Endothelial cell of umbilical vein (primary cell): ENCODE measurements at places on chromosomes 3 and 15. TPM values are rescaled to one million over a fixed set of nuclear protein-coding genes. Genes with fewer than 3 reads are reported as not detected.
A peak's percentile ranks its signal among the peaks of the same experiment; 100 is the strongest.

The SLC28A1 gene
- not detected in 2 replicates for total RNA-seq

The PHLDB2 gene
- total RNA-seq = 72.0 and 104 TPM in 2 replicates

The AMOTL2 gene
- total RNA-seq = 145 and 167 TPM in 2 replicates

The GP5 gene
- 0.11 TPM in 1 of 2 replicates, not detected in the other for total RNA-seq

The HCLS1 gene
- 63.5 and 68.5 TPM in 2 replicates for total RNA-seq

The MRPL47 gene
- total RNA-seq = 47.0 and 51.2 TPM in 2 replicates

The DPPA4 gene
- total RNA-seq = not detected in 2 replicates

The GLDN gene
- total RNA-seq = not detected in 2 replicates

GRCh38 chr3:45106874-45107273 lies 39.3 kb downstream of the CDCP1 start:
- no peak for DNase-seq

DNA sequence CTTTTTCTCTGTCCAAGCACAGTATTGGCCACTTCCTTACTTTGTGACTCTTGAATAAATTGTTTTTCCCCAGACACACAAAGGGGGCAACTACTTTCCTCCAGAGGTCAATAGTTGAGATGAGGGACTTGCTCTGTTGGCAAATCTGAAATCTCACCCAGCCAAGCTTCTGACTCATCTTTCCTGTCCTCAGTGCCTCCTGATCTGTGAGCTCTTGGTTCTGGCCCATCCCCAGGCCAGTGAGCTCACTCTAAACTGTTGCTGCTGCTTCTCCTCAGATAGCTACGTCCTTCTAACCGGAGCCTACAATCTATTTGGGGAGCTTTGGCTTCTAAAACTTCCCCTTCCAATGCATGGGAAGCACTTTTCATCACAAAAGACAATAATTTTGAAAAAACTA lies 50.0 kb upstream of the NMD3 start:
- DNase-seq = peak; percentile 84

GRCh38 chr3:48990636-48991469 lies 812 bp downstream of the P4HTM start:
- peak; percentile 52 for DNase-seq

- DNase-seq = no peak
Observed at GRCh38 chr3:18207226-18207625, 217.9 kb downstream of the SATB1 start.

DNA sequence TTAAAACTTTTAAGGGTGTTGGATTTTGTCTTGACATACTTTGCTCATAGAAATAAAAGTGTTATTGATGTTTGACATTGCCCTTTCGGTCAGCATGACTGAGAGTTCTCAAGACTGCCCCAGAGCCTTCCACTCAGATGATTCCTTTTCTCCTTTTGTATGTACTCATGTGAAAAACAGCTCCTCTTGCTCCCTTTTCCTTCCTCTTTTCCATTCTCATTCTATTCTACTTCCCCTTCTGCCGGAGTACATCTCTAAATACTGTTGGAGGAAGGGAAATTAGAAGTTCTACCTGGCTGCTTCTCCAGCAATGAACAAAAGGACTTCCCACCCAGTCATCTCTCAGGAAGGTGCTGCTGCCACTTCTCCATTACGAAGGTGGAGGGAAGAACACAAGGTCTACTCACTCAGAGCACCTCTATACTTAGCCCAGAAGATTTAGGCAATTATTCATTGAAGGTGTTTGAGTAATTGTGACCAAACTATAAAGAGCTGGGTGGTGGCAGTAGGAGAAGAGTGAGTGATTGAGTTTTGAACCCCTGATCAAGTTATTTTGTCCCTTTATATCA lies 163.8 kb upstream of the MBNL1 start:
- DNase-seq = no peak

DNA sequence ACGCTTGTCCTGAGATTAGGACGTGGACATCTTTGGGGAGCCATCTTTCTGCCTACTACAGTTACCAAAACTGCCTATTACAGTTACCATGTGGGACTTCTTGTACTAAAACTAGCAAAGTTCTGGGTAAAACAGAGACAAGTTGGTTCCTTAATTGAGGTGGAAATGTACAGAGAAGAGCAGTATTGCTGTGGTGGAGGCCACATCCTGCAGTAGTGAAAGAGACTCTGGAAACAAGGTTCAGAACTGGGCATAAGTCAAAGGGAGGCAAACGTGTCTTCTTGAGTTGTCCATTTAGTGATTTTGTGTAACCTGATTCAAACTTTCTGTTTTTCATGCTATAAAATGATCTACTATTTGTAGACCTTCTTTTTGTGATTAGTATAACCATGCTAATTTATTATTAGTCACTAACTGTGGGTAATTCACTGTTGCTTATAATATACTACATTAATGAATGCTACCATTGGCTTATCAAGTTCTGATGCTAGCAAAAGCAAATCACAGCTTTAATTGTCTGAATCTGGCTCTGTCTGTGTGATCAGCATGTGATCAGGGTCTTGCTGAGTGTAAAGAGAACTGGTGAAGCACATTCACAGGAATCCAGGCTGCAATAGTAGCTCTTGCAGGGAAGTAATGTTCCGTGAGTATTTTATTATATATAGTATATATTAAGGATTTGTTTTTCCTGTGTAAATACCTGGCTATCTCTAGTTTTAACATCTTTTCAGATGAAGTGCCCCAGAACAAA lies 207.9 kb upstream of the GAP43 start:
- no peak for DNase-seq

DNA sequence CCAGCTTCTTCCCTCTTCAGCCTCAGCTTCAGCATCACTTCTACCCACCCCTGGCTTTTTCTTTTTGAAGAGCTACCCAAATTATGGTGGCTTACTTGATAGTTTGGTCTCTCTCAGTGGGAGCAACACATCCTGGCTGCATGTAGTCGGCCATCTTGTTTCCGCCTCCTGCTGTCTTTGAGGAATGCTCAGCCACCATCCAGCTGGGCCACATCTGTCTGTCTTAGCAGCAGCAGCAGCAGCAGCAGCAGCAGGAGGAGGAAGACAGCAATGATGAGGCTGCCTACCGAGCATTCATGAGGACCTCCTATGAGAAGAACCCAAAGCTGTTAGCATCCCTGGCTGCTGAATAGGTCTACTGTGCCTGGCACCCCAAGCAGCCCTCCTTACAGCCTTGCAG lies 19.7 kb downstream of the IL16 start:
- no peak for DNase-seq

DNA sequence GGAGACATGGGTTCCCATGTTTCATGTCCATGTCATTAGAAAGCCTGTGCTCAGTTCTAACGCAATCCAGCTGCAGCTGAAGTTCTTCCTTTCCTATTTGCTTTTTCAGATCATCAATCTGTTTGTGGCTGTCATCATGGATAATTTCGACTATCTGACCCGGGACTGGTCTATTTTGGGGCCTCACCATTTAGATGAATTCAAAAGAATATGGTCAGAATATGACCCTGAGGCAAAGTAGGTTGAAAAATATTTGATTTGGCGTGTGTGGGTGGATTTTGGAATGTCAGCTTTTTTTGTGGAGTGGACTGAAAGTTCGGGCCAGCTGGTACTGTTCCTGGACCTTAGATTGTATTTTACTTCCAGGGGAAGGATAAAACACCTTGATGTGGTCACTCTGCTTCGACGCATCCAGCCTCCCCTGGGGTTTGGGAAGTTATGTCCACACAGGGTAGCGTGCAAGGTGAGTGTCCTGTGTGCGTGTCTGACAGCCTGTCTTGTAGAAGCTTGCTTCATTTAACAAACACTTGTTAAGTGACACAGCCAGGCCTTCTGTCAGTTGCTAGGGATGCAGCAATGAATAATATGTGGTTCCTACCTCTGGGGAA lies 69.6 kb downstream of the CHDH start:
- DNase-seq = no peak

DNA sequence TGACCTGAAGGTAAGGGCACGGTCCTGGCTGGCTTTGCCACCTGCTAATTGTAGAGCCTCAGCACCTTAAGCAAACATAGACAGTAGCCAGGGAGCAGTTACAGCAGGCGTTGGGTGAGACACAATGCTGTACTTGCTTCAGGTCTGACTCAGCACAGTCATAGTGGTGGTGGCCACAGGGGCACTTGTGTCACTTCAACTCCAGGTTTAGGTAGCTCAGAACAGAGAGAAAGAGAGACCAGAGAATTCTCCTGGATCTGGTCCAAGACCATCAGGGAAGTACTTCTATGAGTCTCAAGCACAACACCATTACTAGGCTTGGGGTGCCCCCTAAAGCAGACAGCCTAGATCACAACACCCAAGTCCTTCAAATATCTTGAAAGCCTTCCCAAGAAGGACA lies 204.4 kb downstream of the OTOL1 start:
- no peak for DNase-seq

DNA sequence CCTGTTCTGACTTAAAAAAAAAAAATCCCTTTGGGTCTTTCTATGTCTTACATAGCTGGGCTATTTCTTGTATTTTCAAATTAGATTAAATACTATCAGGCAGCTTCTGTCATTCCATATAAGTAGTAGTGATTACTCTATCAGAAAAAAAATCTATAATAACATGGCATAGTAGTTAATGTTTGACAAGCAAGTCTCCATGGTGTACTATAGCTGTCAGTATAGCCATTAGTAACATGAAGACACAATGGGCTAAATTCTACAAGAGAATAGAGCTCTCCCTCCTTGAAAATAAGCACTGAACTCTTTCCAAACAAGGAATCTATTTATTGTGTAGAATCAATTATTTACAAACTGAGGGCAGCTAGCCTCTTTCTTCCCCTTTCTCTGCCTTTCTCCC lies 19.4 kb upstream of the VEPH1 start:
- no peak for DNase-seq

- peak; percentile 52 for DNase-seq
Observed at GRCh38 chr15:96160800-96161199, 169.7 kb upstream of the NR2F2 start.

DNA sequence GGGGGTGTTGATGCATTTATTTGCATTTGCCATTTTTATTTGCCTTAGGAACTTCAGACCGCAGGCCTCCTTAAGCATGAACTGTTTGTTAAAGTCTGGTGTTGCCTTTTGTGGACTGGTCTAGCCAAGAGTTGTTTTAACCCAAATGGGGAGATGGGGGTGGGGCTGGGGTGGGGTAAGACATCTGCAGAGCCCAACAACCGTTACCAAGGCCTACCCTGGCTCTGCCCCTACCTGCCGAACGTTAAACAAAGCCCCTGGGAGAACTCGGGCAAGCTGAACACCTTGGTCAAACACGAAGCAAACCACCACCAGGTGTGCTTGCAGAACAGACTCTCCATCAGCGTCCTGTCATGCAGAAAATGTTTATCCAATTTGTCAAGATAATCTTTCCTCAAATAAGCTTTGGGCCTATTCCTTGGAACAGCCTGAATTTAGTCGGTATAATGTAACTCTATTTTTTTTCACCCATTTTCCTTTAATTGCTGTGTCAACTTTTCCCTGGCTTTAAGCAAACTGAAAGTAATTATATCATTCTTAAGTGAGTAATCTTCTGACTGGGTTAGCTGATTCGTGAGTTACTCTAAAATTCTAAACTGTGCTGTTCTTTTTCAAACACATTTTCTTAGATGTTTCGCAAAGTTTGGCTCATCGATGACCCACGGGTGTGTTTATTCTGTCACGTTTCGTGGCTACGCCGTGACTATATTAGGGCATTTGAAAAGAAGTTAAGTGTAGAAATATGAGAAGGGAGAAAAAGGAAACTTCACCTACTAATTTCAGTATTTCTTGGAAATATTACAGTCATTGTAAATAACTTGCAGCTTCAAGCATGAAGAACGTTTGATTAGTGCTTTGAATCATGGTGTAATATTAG lies 127.6 kb downstream of the SOX2 start:
- no peak for DNase-seq

DNA sequence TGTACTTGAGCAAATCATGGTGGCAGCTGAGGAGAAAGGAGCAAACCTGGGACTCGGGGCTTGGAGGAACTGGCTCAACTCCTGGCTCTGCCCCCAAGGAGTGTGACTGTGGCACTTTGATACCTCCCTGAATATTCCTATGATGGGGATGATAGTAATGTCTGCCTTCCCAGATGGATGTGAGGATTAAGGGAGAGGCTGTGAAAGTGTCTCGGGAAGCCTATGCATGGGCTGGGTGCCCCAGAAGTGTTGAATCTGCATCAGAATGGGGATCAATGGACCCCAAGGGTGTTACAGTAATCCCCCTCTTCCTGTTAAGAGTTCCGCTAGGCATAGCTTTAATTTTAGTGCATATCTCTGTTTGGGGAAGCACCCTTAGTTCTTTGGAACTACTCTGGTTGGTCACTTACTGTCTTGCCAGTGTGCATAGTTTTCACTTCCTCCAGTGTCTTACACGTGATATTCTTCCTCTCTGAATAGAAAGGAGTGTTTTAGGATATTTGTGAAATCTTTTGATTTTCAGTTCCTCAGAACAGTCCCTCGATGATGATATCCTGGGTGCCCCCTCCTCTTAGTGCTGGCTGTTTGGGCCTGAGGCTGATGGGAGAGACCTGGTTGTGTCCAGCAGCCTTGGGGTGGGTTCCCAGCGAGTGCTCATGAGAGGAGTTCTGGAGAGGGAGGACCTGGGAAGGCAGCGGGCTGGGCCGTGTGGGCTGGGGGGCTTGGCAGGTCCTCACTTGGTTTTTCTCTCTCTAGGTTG lies 97.5 kb downstream of the CHDH start:
- DNase-seq = no peak

DNA sequence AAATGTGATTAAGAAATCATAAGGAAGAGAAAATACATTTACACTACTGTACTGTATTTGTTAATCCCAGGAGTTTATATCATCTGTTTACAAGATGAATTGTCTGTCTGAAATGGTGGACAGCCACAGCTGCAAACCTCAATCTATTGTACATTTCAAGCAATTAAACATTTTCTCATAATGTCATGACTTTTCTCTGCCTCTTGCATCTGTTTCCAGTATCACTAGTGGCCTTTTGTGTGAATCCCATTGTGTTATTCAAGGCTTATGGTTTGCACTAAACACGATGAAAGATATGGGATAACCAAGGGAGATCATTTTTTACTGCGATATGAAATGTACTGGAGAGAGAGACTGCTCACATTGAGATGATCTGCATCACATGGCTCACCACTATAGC lies 200.2 kb upstream of the LRRN1 start:
- no peak for DNase-seq

- DNase-seq = no peak
Observed at GRCh38 chr15:62841269-62841628, 201.3 kb upstream of the TPM1 start.

DNA sequence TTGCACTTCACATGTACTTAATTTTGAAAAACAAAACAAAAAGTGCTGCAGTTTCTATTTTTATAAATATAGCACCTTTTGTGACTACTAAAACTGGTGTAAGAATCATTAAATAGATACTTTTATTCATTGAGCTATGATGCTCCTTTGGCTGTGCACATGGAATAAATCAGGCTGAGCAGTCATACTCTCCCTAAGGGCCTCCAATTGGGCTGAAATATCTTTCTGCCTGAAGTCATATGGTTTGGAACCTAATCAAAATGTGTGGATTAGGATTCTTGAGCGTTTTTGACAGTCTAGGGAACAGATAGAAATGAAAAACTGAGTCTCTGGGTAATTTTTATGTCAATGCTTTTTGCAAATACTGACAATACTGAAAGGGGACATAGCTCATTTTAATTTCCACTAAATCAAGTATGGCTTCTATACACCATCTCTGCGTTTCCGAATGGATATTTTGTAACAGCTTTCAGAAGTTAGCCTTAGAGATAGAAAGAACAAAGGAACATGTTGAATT lies 392.2 kb upstream of the ROBO1 start:
- no peak for DNase-seq

GRCh38 chr3:50242851-50243542 lies 7.0 kb downstream of the GNAI2 start:
- peak; percentile 93 for DNase-seq

GRCh38 chr15:47587940-47588802 lies 129.1 kb upstream of the SEMA6D start:
- DNase-seq = no peak
